ENCODE measurements at places on chromosomes 11 and 22.

GRCh38 chr11:69873166-69874077 lies 54.2 kb upstream of the FGF3 start:
- no peak for DNase-seq

- DNase-seq = no peak
Observed at GRCh38 chr11:71914617-71915189, 13.7 kb downstream of the XNDC1N start.

DNA sequence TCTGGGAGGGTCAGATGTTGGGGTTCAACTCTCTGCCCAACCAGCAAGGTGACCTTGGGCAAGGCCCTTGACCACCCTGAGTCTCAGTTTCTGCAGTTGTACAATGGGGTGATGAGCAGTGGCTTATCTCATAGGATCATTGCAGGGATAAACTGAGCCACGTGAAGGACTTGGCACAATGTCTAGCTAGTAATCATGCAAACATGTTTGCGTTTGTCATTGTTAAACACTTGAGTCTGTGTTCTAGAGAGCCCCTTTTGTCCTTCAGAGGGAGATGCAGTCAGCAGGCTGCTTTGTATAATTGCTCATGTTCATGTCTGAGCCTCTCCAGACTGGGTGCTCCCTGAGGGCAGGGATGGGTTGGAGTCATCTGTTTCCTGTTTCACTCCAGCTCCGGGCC lies 15.8 kb downstream of the CD82 start:
- no peak for DNase-seq

GRCh38 chr11:68146704-68147474 lies 25.7 kb upstream of the CHKA start:
- DNase-seq = peak; percentile 32

GRCh38 chr11:22276535-22276934 lies 61.6 kb upstream of the SLC17A6 start:
- DNase-seq = no peak

DNA sequence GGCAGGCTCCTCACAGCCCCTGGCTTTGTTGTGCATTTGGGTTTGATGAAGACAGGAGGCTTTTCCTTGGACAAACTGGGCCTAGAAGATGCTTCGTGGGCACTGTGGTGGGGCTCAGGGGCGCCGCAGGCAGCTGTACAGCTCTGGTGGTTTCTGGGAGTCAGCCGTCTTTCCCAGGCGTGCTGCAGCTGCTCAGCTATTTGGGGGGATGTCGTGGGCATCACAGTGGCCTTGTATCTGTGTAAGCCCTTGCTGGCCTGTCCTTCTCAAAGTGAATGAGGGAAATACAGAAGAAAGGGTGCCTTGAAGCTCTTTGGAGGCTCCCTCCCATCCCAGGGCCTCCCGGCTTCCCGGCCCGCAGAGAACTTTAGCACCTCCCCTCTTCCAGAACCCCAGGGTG lies 89.5 kb downstream of the TBC1D22A start:
- DNase-seq = no peak

GRCh38 chr11:95327273-95327948 lies 96.4 kb upstream of the SESN3 start:
- DNase-seq = no peak
